ENCODE measurements at places on chromosomes 13 and 19. TPM values are rescaled to one million over a fixed set of nuclear protein-coding genes. Genes with fewer than 3 reads are reported as not detected.

The UPK1A gene
- not detected for total RNA-seq

The SULT2A1 gene
- total RNA-seq: not detected

The CEACAM7 gene
- not detected for total RNA-seq

The SPIB gene
- 2.4 TPM for total RNA-seq

The FFAR2 gene
- total RNA-seq: not detected

The SYCN gene
- total RNA-seq: not detected

The KLK15 gene
- not detected for total RNA-seq

DNA sequence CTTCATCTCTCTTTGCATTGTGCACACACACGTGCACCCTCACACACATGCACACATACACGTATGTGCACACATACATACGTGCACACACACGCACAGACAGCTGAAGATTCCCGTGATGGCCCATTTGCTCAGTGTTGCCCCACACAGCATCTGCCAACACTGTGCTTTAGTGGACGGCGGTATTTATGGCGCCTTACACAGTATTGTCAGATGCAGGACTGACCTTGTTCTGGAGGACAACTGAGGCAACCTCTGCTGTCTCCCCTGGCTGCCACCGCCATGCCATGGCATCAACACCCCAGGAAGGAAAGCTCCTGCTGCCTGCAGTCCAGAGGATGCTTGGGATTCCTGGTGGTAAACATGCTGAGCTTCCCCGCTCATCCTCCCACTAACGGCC, 316.4 kb downstream of the TEX29 start:
- DNase-seq: no peak

- no peak for DNase-seq
These were observed 110.3 kb downstream of the KDM4B start for GRCh38 chr19:5079071-5079774.

- peak; percentile 41 for DNase-seq
These were observed 11.5 kb downstream of the S1PR2 start for GRCh38 chr19:10219678-10220077.

DNA sequence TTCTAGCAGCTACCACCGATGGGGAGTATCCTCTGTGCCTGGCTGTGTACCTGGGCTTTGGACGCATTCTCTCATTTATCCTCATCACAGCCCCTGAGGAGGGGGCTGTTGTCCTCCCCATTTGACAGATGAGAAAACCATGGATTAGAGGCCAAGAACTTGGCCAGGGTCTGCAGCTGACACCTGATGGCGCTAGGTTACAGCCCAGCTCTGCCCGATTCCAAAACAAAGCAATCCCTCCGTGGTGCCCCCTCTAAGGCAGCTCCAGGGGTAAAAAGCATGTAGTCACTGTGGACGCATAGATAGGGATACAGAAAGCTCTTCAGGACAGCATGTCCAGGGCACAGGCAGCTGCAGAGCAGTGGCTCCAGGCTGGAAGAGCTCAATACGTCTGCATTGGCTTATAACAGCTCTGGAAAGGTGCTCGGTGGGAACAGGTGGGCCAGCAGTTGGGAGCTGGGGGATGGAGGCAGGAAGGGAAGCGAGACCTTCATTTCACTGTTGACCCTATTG, 35.4 kb upstream of the UQCRFS1 start:
- DNase-seq: no peak

DNA sequence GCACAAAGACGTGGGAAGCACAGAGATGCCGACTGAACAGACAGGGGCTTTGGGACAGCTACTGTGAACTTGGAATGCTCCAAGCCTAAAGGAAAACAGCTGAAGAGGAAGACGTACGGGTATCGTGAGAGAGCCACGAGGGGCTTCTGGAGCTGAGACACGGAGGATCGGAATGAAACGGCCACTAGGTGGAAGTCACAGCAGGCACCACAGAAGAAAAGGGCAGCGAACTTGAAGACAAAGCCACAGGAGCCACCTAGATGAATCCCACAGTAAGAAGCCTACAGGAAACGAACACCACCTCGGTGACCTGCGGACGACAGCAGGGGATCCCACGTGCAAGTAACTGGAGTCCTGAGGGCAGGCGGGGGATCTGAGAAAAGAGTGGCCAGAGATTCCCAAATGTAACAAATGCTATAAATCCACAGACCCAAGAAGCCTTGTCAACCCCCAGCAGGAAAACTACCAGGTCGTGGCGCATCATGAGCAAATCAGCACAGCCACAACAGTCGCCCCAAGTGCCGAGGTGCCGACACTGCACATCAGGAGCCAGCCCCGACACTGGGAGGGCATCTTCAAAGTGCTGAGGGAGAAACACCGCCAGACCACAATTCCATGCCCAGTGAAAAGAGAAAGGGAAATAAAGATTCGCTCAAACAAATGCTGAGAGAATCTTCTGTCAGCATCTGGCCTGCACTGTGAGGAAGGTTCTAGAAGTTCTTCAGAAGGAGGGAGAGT, 39.3 kb upstream of the ISYNA1 start:
- DNase-seq: no peak

DNA sequence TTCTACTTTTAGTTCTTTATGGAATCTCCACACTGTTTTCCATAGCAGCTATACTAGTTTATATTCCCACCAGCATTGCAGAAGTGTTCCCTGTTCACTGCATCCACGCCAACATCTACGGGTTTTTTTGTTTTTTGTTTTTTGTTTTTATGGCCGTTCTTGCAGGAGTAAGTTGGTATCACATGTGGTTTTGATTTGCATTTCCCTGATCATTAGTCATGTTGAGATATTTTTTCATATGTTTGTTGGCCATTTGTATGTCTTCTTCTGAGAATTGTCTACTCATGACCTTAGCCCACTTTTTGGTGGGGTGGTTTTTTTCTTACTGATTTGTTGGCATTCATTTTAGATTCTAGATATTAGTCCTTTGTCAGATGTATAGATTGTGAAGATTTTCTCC, 89.7 kb downstream of the FRY start:
- no peak for DNase-seq

DNA sequence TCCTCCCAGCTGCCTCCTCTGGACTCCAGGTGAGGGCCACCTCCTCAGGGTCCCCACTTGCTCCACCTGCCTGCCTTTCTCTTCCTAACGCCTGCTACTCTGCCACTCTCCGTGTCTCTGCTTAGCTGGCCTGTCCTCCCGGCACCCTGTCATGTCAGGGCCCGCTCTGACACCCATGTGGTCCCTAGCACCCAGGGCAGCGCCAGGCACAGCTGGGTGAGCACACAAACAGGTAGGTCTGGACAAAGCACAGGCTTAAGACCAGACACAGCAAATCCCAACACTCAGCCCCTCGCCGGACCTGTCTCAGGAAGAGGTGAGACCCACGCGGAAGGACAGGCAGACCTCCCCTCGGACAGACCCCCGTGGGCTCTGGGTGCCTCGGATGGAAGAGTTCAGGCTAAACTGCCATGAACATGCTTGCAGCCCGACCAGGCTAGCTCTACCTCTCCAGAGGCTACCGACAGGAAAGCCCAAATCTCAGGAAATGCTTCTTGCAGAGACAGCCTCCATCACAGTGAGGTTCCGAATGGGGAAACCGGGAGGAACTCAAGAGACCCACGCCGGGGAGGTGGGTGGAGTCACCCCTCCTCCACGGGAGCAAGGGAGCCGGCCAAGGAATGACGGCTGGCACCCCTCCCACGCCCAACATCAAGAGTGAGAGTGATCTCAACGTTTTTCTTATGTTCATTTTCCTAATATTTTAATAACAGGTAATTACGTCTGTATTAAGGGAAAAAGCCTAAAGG, 12.5 kb downstream of the ZNF787 start:
- DNase-seq: no peak

GRCh38 chr13:21957833-21958232, 287.0 kb downstream of the FGF9 start:
- DNase-seq: no peak

GRCh38 chr19:14544977-14545715, 15.8 kb downstream of the TECR start:
- peak; percentile 99 for DNase-seq

DNA sequence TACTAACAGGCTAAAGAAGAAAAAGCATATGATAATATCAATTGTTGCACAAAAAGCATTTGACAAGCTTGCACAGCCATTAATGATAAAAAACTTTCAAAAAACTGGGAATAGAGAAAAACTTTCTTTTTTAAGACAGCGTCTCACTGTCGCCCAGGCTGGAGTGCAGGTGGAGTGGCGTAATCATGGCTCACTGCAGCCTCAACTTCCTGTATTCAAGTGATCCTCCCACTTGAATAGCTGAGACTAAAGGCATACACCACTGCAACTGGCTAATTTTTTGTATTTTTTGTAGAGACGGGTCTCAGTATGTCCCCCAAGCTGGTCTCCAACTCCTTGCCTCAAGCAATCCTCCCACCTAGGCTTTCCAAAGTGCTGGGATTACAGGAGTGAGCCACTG, 382.8 kb downstream of the TSHZ3 start:
- DNase-seq: no peak

- peak; percentile 82 for DNase-seq
These were observed 4.9 kb upstream of the ERCC1 start for GRCh38 chr19:45428384-45429231.

Measured in myocyte (in vitro differentiated cells).